OCI-LY7 (cell line): ENCODE measurements at places on chromosomes 13 and 19. TPM values are rescaled to one million over a fixed set of nuclear protein-coding genes. Genes with fewer than 3 reads are reported as not detected.

- DNase-seq, result peak; percentile 43
Observed at GRCh38 chr13:44879452-44880058, 109.7 kb downstream of the NUFIP1 start.

- DNase-seq, result no peak
Observed at GRCh38 chr19:48716562-48717291, 2.8 kb downstream of the MAMSTR start.

- DNase-seq, result no peak
Observed at GRCh38 chr19:48632692-48633147, 4.5 kb downstream of the DBP start.

DNA sequence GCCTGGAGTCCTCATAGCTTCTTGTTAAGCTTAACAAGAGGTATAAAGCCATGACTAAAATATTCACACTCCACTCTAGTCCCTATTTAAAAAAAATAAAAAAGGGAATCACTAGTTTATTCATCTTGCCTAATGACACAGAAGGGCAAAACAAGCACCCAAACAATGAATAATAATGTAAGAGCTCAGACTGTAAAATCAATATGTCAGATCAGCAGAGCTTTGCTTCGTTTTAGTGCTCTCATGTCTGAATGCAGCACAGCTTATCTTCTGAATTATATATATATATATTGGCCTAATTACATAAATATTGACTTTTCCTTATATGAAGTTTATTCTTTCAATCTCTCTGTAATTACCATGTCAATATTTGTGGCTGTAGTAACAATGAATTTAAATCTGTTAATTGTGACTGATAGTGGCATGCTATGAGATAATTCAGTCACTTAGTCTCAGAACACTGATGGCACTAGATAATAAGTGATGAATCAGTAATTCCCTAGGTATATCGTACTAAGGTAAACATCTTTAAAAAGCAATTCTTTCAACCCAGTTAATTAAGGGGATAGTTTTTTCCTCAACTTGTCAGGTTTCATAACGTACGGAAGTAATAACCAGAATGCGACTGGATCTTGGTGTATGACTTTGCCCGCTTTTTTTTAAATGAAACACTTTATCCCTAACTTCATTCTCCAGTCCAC lies 361.9 kb upstream of the GPC6 start:
- no peak for DNase-seq

GRCh38 chr13:60335531-60335930 lies 61.5 kb upstream of the TDRD3 start:
- peak; percentile 28 for DNase-seq

DNA sequence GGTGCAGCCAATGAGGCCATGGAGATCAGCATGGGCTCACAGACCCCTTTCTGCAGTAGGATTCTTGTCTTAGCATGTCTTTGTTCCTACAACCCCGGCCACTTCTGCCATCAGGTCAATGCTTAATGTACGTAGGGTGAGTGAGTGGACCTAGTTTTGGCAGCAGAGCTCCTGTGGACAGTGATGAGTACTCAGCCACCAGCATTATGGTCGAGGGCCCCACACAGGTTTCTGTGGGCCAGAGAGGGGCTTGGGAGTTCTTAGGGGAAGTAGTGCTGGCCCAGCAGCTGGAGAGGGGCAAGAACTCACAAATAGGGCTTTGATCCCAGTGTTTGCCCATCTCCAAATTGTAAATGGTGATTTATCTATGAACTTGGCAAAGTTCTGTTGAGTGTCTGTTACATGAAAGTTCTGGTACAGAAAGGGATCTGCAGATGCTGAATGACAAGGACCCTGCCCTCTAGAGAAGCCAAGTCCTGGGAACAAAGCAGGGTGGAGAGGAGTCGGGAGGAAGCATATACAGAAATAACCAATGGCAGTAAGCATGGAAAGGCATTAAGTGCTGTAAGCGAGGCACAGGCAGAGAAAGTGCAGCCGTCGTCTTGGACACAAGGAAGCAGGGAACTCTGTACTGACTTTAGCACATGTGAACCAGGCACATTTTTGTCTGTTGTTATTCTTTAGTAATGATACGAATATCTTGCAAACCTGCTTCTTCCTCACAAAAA lies 185.1 kb downstream of the MTUS2 start:
- DNase-seq, result no peak

GRCh38 chr13:102170305-102170704 lies 231.5 kb downstream of the FGF14 start:
- DNase-seq, result no peak

- no peak for DNase-seq
Observed at GRCh38 chr19:17877696-17878095, 6.0 kb downstream of the SLC5A5 start.

DNA sequence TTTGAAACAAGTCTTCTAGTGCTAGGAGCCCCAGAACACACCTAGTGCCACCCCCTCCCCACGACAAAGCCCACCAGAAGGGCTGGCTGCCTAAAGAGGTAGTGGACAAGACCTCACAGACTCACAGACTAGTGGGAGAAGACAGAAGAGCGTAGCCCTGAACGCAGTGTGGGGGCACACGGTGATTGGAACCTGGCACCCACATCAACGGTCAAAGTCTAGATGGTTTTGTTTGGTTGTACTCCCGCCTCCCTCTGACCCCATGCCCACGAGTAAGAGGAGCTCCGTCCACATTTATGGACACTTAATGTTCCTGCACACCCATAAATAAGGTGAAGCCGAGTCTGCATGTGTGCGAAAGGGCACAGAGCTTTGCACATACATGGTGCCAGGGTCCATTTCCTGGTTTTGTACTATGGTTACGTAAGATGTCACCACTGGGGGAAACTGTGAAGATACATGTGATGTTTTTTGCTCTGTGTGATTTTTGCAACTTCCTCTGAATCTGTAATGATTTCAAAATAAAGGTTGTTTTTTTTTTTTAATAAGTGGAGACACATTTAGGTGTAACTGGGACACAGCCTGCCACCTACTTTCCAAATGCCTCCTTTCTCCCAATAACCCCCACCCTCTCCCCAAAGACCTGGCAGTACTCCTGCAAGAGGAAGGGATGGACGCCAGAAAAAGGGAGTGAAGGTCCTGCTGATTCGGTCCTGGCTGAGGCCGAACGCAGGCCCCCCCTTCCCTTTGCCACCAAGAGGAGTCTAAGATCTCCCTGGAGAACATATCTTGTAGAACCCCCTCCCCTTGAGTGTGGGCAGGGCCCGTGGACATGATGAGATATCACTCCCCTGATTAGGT lies 72.8 kb downstream of the GNG7 start:
- DNase-seq, result no peak

DNA sequence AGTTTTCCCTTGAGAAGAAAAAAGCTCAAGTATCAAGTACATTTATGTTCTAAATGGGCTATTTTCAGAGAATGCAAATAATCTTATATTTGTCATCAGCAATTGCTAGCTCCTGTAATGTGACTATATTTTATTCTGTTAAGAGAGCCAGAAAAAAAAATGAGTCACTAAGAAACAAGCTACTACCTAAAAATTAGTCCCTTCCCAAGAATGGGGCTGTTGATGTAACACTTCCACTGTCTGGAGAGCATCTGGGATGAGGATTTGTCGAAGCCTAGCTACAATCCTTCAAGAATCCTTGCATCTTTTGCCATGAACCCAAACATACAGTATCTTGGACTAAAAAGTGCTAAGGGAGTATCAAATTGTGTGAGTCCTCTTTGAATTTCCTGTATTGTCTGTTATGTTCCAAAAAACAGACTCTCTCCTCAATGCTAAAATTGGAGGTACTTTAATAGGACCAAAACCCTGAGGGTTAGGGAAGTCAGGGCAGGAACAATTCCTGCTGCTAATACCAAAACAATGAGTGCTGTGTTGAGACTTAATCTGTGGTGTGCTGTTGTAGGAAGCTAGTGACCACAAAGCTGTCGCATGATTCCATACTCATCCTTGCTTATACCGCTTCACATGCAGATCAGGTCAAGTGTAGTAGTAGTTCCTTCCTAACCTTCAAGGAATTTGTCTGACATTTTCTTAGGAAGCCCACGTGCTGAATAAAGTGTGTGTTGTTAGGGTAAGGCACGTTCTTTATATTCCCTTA lies 4.9 kb upstream of the ZC3H13 start:
- DNase-seq, result no peak

DNA sequence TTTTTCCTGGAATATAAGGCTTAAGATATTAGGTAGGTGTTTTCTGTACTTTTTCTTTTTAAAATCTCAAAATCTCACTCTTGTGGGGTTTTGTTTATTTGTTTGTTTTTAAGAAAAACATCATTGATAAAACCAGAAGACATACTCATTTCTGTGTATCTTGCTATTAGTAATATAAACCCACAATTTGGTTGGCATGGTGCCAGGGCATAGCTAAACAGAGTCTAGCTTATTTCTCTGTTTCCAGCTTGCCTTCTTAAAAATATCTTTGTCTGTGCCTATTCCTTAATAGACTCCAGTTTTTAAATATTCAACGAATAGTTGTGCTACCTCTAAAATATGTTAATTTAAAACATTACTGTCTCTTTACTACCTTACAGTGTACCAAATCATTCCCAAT lies 1121.9 kb upstream of the PCDH20 start:
- DNase-seq, result no peak

DNA sequence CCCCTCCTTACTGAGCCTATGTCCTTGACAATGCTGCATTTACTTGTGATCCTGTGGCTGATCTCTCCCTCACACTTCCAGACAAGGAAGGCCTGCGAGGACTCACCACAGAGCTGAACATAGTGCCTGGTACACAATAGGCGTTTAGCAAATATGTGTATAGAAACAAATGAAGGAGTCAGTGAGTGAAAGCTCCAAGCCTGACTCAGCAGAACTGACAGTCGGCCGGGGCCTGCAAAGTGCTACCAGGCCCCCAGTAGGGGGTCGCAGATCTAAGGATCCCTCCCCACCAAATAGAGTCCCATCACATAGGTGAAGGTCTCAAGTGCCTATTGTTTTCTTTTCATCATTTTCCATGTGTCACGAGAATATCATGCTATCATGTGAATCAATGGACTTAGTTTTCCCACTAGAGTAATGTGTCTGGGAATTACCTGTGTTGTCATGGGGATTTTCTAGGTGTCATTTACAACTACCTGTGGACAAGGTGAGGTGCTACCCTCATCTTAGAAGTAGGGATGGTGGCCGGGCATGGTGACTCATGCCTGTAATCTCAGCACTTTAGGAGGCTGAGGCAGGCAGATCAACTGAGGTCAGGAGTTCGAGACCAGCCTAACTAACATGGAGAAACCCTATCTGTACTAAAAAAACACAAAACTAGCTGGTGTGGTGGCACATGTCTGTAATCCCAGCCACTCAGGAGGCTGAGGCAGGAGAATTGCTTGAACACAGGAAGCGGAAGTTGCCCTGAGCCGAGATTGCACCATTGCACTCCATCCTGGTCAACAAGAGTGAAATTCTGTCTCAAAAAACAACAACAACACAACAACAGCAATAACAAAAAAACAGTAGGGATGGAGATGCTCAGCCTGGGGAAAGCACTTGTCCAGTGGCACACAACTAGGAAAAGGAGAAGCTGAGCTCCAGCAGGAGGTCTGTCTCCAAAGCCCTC lies 50.3 kb upstream of the CYP2A7 start:
- no peak for DNase-seq

GRCh38 chr13:102651892-102652291 lies 43.0 kb downstream of the METTL21C start:
- DNase-seq, result no peak

DNA sequence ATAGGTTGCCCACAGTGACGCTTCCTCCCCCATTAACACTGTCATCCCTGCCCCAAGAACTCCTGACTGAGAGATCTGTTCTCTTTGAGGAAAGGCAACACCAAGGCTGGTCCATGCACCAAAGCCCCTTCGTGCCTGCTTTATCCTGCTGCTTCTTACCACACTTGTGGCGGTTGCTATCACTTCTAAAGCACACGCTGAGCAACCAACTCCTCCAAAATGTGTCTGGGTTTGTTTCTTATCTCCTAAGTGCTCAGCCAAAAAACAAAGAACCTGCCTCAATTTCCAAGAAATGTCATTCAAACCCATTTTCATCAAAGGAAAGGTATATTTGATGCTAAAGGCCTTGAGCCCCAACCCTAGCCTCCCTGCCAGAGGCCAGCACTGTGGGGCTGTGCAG lies 14.6 kb downstream of the ATP7B start:
- no peak for DNase-seq

DNA sequence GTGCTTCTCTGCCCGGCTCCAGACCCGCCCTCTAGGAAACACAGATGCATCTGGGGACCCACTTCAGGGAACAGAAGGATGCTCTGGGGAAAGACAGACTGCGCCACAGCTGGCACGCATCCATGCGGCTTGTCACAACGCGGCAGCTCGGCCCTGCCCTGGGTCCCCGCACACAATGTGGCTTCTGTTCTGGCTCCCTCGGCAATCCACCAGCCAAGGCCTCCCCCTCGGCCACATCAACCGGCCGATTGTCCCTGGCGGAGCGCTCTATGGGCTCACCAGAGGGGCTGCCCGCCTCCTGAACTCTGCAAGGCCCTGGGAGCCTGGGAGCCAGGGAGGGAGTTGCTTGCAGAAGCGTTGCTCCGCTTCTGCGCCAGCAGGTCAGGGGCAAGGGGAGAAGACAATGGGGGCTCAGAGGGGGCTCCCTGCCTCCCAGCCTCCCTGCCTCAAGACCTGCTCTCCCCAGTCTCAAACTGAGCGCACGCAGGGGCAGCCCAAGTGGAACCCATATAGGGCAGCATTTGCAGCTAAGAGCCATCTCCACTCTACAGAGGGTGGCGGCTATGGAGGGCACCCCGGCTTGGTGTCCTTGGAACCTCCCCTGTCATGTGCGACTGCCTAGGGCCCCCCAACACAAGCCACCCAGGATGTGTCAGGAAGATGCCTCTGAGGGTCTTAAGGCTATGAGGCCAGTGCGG lies 37.9 kb downstream of the MLLT1 start:
- DNase-seq, result no peak

GRCh38 chr19:32676186-32676894 lies 692 bp downstream of the RGS9BP start:
- no peak for DNase-seq

GRCh38 chr13:36068566-36068965 lies 62.6 kb downstream of the DCLK1 start:
- DNase-seq, result no peak

DNA sequence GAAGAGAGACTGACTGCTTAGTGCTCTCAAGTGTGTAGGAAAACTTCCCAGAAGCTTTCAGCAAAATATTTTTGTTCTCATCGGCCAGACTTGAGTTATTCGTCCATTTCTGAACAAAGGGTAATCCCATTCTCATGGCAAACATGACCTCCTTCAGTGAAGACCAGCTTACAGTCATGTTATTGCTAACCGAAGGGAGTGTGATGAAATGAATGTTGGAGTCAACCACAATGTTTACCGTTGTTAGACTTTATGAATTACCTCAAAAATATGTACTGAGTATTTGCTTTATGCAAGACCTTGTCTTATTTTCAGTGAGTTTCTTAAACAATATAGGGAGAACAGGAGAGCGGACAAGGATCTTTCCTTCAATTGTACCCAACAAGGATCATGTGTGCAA lies 228.6 kb downstream of the LMO7 start:
- DNase-seq, result no peak

The LILRB5 gene
- total RNA-seq, result not detected in 2 replicates

The TNFSF13B gene
- not detected in 2 replicates for total RNA-seq

The PRR22 gene
- 10.5 and 10.6 TPM in 2 replicates for total RNA-seq

The GAPDHS gene
- not detected in 2 replicates for total RNA-seq

The ZNF470 gene
- total RNA-seq, result 0.92 and 1.2 TPM in 2 replicates

The FGF21 gene
- not detected in 2 replicates for total RNA-seq

The NOVA2 gene
- 0.19 and 0.30 TPM in 2 replicates for total RNA-seq

The ZIC2 gene
- total RNA-seq, result not detected in 2 replicates

The USHBP1 gene
- total RNA-seq, result 6.5 and 7.6 TPM in 2 replicates

The GRIN3B gene
- total RNA-seq, result not detected in 2 replicates

The IGFL2 gene
- not detected in 2 replicates for total RNA-seq

The KCNC3 gene
- 21.7 and 23.4 TPM in 2 replicates for total RNA-seq

The PGLYRP2 gene
- total RNA-seq, result not detected in 2 replicates
